Left renal cortex interstitium (tissue), 4 donors: ENCODE measurements at places on chromosomes 3 and 15.

DNA sequence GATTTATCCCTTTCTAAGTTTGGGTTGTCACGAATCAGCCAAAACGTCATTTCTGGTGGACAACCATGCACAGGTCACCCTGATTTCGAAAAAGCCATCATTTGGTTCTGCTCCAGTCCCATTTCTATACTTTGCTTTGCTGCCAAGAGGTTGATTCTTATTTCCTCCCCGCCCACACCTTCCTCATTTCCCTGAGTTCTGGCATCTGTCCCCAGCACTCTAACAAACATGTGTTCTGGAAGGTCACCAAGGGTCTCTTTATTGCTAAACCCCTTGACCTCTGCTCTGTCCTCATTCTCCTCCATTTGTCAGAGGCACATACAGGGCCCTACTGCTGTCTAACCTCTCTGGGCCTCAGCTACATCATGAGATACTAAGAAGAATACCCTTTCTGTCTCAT is 36.4 kb upstream of the PTPRG start:
- DNase-seq = no peak

GRCh38 chr15:82300883-82301282 is 38.3 kb downstream of the SAXO2 start:
- DNase-seq = no peak

DNA sequence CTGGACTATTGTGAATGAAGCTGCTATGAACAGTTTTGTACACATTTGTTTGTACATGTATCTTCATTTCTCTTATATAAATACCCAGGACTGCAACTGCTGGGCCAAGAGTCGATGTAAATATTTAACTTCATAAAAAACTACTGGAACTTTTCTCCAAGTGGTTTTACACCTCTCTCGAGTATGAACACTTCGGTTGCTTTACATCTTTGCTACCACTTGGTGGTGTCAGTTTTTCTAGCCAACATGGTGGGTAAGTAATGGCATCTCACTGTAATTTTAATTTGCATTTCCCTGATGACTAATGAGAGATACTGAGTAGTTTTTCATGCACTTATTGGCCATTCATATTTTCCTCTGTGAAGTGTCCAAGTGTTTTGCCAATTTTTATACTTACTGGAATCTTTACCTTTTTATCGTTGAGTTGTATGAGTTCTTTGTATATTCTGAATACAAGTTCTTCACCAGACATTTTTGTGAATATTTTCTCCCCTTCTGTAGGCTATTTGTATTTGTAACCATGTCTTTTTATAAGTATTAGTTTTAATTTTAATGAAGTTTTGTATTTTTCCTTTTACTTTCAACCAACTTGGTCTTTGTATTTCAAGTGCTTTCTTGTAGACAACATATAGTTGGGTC is 44.4 kb downstream of the PCOLCE2 start:
- no peak for DNase-seq

DNA sequence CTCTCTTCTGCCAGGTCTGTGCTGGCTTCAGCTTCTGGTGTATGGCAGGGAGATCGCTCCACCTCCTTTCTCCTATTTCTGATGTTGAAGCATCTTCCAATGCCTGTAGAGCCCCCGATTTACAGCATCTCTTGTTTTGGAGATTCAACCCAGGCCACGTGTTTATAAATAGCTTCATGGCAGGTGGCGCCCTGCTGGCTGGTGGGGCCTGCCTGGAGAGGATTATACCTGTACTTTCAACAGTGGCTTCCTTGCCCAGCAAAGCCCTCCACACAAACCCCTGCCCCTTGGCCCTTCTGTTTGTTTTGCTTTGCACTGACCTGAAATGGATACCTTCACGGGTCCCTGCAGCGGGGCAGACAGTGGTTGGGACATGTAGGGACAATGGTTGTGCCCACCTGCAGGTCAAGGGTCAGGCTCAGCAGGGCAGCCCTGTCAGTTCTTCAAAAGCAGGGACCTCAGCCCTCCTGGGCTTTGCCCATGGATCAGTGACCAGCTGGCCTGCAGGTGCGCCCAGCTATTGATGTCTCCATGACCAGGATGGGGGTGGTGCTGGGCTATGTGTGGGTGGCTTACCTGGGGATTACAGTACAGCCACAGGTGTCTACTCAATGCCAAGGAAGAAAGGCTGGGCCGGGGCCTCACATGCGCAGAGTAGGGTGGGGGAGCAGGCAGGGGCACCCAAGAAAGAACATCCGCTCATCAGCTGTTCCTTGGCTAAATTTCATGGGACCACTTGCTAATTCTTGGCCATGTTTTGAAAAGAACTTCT is 112.7 kb upstream of the PRR23C start:
- no peak for DNase-seq

DNA sequence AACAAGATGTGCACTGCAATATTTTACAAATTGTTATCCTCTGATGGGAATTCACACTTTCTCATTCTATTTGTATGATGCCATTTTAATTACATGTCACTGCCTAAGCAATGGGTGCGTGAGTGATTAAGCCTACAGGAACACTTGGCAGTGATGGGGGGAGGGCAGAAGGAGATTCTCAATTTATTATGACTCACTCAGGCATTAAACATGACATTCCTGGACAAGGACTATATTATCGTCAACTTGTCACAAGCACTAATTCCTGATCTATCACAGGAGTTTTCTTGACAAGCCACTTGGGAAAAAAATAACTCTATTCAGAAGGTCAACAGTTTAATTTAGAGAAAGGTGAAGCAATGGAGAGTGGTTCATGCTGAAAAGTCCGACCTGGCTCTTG is 556.8 kb downstream of the NSUN3 start:
- no peak for DNase-seq

DNA sequence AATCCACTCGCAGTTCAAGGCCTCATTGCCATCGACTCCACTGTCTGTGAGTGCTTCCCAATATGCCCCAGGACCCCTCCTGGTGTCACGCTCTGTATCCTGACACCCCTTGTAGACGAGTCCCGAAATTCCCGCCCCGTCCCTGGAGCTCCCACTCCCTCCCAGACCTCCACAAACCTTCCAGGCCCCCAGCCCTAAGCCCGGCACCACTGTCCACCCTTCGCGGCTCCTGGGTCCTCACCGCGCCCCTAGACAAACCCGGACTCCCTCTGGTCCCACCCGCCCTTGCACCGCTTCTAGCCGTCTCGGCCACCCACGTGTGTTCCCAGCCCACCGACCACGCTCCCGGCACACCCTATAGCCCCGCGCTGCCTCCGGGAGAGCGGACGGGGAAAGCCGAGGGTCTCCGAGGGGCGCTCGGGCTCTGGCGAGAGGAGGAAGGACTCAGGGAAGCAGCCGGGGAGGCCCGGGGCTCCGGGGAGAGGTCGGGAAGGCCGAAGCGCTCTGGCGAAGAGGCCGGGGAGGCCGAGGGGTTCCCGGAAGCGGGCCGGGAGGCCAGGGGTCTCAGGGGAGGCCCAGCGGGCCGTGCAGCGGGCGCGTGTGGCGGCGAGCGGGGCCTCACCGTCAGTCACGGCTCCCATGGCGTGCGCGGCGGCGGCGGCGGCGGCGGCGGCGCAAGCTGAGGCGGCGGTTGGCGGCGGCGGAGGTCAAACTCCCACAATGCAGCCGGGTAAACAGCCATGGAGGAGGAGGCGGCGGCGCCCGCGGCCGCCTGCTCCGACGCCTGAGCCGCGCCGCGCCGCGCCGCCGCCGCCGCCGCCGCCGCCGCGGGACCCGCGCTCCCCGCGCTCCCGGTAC is at the start of the genes ATXN7 and THOC7:
TSS of gene ATXN7 (plus strand) at position 718 of the 858 bp plus-strand sequence. CDS start 48,732 bp downstream, outside the sequence.
TSS of gene THOC7 (minus strand) at position 656 of the 858 bp plus-strand sequence. CDS start at position 641, 15 bp downstream.
- DNase-seq = no peak

- DNase-seq = no peak
Measured at GRCh38 chr15:43920254-43920600, 93.4 kb downstream of the WDR76 start.

GRCh38 chr3:117873249-117873600 is 1161.4 kb downstream of the IGSF11 start:
- DNase-seq = no peak
